HTR-8/SVneo (cell line): ENCODE measurements at places on chromosomes 3 and 15.

DNA sequence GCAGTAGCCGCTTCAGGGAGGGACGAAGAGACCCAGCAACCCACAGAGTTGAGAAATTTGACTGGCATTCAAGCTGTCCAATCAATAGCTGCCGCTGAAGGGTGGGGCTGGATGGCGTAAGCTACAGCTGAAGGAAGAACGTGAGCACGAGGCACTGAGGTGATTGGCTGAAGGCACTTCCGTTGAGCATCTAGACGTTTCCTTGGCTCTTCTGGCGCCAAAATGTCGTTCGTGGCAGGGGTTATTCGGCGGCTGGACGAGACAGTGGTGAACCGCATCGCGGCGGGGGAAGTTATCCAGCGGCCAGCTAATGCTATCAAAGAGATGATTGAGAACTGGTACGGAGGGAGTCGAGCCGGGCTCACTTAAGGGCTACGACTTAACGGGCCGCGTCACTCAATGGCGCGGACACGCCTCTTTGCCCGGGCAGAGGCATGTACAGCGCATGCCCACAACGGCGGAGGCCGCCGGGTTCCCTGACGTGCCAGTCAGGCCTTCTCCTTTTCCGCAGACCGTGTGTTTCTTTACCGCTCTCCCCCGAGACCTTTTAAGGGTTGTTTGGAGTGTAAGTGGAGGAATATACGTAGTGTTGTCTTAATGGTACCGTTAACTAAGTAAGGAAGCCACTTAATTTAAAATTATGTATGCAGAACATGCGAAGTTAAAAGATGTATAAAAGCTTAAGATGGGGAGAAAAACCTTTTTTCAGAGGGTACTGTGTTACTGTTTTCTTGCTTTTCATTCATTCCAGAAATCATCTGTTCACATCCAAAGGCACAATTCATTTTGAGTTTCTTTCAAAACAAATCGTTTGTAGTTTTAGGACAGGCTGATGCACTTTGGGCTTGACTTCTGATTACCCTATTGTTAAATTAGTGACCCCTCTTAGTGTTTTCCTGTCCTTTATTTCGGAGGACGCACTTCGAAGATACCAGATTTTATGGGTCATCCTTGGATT is at the start of gene MLH1:
Gene MLH1, plus strand, starts transcription at position 193 of the 958 bp plus-strand sequence. Its CDS starts 30 bp downstream, at position 223.
- peak; percentile 98 for DNase-seq

GRCh38 chr3:87437765-87438164 is 161.4 kb upstream of the POU1F1 start:
- no peak for DNase-seq

DNA sequence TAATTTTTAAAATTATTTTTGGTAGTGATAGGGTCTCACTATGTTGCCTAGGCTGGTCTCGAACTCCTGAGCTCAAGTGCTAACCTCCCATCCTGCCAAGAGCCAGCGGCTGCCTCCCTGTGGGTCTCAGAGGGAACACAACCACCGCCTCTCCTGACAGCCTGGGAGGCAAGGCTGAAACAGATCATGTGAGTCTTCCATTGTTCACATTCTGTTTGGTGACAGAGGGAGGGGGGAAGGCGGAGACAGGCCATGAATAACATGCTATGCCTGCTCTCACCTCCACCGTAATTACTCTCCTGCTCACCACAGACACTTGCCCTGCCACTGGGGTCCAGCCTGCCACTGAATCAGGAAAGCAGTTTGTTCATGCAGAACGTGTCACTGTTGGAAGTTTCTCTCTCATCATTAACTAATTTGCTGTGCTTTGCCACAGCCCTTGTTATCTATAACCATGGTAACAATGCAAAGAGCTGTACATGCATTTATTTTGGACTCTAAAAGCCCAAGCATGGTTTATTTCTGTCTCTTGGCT is 78.4 kb upstream of the RASGRF1 start:
- no peak for DNase-seq

- DNase-seq: no peak
These were observed 81.9 kb upstream of the CDV3 start for GRCh38 chr3:133491481-133492059.

DNA sequence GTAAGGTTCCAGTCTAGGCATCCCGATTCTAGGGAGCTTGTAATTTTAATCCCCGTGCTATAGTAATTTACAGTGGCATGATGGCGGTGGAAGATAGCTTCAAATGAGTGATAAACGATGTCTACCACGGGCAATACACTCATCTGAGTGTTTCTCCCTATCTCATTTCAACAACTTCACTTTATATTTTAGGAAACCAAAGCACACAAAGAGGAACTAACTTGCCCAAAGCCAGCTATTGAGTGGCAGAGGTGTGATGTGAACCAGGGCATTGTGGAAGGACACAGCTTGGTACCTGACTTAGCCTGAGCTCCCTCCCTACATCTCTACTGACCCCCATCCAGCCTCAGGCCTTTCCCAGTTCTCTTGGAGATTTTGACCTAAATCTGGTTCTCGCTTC is 16.9 kb upstream of the FILIP1L start:
- DNase-seq: no peak

DNA sequence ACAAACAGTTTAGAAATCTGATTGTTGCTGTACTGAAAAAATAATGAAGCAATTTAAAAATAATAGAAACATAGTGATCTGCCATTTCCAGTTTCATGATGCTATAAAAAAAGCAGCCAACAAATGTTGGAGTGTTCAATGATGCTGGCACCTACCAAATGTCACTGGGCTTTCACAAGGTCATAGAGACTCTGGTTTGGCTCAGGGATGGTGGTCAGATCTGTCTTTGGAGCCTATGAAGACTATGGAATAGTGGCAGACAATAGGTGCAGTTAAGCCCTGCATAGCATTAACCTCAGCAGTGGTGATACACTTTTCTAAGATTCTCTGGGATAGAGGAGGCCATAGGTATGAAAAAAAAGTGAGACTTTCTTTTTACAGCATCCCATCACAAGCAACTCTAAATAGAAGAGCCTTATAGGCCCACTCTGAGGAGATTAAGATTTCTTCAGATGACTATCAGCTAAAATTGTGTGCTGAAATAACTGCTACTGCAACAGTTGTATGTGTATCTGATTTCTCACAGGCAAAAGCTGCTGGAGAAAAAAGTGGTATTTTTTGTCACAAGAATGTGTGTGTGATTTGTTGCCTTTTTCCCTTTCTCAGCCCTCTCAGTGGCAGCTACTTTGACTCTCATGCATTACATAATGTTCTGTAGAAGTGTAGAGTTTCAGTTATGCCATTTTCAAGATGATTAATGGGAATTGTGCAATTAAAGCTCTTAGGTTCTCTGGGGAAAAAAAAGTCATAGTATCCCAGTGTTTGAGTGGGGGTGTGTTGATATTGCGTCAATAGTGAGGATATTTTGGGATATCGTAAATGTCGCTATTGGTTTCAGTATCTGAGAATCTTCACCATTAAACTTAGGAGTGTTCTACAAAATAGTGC is 137.4 kb downstream of the MBNL1 start:
- peak; percentile 69 for DNase-seq

DNA sequence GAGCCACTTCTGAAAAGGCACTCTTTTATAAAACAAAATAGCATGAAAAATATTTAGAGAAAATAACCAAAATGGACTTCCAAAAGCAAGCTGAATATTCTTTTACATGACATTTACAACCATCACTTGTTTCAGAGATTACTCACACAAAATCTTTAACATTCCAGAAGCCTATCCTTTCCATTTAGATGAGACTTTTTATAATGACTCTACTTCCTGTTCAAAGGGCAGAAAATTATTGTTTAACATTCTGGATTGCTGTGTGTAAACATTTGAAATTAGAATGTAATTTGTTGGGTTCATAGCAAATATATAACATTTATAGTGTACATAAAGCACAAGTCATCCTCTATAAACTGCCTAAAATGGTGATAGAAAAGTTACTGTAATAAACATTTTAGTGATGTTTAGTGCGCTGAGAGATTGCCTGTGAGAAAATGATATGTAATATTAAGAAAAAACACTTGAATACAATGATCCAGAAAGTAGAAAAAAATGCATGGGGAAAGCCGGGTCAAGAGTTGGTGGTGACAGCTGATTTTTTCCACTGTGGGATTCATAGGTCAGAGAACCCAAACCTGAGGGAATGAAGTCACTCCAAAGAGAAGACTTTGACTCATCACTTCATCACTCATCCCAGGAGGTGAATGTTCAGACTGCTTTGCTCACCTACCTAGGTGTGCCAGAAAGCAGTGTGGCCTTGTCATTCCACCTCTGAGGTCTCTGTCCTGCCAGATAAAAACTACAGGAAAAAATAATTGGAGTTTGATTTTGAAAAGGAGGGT is 305.8 kb downstream of the ARPP21 start:
- no peak for DNase-seq

GRCh38 chr3:183061391-183062172 is 37.7 kb downstream of the MCCC1 start:
- no peak for DNase-seq

- no peak for DNase-seq
These were observed 26.9 kb downstream of the CHDH start for GRCh38 chr3:53819163-53819868.

GRCh38 chr3:112759681-112760080 is 87.0 kb downstream of the CD200R1L start:
- no peak for DNase-seq

DNA sequence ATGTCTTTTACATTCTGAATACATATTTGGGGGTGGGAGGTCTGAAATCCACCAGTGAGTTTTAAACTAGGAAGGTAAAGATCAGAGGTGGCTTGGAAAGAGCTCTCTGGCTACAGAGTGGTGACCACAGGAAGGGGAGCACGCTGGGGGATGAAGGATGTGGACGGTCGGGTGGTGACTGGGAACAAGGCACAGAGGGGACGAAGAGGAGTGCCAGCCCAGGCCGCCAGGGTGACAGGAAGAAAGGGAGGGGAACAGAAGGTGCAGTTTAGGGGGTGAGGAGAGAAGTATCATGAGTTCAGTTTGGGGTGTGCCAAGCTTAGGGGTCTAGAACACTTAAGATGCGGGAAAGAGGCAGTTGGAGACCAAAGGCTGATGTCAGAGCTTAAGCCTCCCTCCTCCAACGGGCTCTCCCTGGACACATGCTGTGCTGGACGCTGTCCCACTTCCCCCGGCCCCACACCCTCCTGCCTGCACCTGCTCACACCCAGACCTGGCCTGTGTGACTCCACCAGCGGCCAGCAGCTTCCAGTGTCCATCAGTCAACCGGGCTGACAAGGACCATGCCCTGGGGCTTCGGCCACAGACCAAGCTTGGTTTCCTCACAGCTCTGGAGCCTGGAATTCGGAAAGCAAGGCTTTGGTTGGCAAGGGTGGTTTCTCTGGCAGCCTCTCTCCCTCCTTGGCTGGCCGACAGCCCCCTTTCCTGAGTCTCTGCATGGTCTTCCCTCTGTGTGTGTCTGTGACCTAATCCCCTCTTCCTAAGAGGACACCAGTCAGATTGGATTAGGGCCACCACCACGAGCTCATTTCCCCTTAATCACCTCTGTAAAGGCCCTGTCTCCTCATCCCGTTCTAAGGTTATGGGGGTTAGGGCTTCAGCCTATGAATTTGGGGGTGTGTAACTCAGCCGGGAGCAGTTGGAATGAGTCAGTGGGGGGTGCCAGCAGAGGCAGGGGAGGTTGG is 120.4 kb upstream of the IQSEC1 start:
- DNase-seq: no peak

GRCh38 chr3:100069472-100069871 is 44.8 kb downstream of the FILIP1L start:
- DNase-seq: no peak

- no peak for DNase-seq
These were observed 1247.0 kb upstream of the EPHA6 start for GRCh38 chr3:95567346-95567745.

GRCh38 chr3:180782195-180782984 is 103.1 kb upstream of the CCDC39 start:
- no peak for DNase-seq

- DNase-seq: no peak
These were observed 181.6 kb downstream of the MEGF11 start for GRCh38 chr15:66071921-66072295.

- no peak for DNase-seq
These were observed 103.4 kb downstream of the MINAR1 start for GRCh38 chr15:79535536-79535935.

DNA sequence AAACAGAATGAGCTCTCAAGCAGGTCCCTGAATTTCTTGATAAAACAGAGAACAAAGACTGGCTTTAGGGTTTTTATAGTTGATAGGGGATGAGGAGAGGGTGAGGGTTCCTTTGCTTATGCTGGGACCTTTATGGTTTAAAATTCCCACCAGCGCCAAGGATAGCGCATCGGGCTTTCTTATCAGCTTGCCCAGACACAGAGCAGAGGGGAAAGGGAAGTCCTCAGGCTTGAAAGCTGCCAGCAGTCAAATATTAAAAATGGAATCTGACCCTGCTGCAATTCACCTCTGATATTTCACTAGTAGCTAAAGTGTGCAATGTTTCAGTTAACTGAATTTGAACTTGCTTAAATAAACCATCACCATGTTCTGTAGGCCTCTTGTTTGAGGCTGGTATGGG is 55.0 kb upstream of the EPHA3 start:
- no peak for DNase-seq
